NCI-H510A (cell line): ENCODE measurements at places on chromosomes 5 and 9.

DNA sequence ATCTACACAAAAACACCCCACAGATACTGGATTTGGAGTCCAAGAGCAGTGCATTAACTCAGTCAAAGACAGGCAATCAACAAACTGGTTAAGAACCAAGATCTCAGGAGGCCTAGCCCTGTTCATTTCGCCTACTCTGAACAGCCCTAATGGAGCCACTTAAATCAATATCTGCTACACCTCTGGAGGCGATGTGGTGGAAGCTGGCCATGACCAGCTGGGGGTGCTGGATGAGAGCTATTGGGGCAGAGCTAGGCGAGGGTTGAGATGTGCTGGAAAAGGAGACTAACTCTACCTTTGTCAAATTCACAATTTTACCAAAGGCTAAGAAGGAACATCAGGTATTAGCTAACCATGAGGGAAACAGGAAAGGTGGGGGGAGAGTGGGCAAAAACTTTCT lies 23.3 kb upstream of the ARSB start:
- DNase-seq = no peak

DNA sequence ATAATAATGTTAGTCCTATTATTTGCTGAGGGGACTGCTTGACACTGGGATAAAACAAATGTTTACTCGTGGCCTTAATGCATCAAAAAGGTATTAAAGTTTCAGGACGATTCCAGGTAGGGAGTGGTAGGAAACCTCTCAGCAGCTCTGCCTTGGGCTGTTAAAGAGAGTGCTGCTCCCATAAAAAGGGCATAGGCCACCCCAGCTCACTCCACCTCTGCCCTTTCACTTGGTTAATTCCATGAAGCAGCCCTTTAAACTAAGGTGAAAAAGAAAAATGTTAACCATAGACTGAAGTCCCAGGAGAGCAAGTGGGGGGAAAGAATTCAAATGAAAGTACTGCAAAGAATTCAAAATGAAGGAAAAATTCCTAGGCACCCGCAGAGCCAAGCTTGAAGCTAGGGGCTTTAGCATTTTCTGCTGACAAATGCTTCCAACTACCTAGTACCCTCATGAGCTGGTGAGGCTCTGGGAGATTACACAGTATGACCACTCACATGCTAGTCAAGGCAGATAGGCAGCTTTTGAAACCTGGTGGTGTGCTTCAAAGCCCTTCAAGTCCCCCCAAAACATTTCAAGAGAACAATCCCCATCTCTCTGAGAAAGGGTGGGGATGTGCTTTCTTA lies 8.5 kb downstream of the KLF9 start:
- no peak for DNase-seq

- no peak for DNase-seq
Measured at GRCh38 chr9:73168298-73168934, 16.8 kb downstream of the ANXA1 start.

- no peak for DNase-seq
Measured at GRCh38 chr9:12503606-12504122, 189.5 kb upstream of the TYRP1 start.

- no peak for DNase-seq
Measured at GRCh38 chr5:31701642-31702299, 62.8 kb downstream of the PDZD2 start.

DNA sequence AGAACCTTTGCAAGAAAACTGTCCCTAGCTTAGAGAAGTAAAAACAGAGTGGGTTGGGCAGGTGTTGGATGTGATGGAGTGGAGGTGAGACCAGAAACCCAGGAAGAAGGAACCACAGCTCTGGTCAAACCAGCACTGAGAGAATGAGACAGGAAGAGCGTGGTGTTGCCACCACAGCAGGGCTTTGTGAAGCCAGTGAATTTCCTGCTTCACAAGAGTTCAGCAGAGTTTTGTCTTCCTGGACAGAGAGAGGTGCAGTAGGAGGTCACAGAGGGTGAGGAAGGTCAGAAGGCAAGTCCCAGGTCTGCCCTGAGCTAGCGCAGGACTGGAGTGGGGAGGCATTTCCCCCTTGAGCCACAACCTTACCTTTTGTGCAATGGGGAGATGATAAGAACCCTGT lies 2306.2 kb upstream of the ACO1 start:
- DNase-seq = no peak

DNA sequence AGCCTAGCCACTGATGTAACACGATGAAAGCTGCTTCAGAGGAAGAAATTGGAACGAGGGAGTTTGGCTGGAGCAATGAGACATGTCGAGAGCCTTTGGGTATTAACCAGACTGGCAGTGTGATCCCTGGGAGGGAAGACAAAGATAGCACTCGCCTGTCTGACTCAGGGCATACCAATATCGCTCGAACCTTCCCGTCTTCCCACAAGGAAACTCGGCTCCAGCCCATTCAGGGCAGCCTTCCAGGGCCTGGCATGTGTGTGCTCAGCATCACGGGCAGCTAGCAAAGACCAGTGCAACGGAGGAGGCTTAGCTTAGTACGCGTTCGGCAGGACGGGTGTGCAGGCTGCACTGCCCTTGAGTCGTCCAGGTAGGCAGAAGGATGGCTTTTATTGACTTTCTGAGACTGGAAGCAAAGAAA lies 356.9 kb upstream of the WWC1 start:
- DNase-seq = no peak

DNA sequence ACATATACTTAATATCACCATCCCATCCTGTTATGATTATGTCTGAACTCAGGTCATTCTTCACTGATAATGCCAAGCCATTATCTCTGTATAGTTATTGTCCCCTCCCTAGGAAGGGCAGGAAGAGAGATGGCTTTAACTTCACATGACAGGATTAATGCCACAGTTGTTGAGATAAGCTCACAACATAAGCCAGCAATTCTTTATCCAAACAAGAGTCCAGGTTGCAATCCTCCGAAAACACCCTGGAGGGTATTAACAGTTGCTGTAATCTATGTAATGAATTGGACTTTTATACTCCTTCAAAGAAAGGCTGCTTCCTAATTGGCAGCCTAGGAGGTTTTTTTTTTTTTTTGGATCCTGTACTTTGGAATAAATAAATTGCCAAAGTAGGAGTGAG lies 779.4 kb downstream of the SEMA5A start:
- no peak for DNase-seq

- DNase-seq = no peak
Measured at GRCh38 chr5:159337016-159337955, 7.0 kb upstream of the IL12B start.

DNA sequence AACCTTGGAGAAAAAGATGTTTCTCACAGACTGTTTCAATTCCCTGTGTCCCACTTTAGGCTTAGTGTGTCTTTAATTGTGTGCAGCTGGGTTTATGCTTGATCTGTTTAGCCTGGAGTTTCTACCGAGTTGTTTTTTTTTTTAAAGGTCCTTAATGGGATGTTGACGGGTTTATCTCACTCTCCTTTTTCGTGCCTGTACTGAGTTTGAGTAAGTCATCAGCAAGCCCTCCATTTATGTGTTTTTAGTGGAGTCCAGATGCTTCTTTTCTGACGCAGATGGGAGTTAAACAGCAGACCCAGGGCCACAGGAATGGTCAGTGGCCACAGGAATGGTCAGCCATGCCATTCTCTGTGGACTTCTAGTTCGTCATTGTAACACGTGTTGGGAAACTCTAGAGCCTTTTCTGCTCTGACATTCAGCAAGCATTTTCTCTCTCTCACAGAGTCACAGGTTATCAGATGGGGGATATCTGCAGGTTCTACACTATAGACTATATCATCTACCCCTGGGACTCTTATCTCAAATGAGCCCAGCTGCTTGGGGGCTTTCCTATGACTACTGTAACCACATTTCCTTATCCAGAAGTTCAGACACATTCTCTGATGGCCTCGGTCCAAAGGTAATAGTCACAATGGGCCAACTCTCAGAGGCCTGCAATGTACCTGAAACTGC lies 190.5 kb downstream of the TTLL11 start:
- DNase-seq = no peak

DNA sequence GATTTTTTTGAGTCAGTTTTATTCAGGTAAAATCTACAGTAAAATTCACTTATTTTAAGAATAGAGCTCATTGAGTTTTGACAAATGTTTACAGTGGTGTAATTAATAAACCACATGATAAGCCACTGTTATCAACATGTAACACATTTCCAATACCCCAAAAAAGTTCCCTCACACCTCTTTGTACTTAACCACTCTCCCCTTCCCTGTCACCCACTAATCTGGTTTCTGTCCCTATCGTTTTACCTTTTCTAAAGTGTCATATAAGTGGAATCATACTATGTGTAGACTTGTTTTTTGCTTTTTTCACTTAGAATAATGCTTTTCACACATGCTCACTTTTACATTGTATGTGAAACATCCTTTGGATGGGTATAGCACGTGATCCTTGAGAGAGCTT lies 127.2 kb downstream of the KDM4C start:
- DNase-seq = no peak

DNA sequence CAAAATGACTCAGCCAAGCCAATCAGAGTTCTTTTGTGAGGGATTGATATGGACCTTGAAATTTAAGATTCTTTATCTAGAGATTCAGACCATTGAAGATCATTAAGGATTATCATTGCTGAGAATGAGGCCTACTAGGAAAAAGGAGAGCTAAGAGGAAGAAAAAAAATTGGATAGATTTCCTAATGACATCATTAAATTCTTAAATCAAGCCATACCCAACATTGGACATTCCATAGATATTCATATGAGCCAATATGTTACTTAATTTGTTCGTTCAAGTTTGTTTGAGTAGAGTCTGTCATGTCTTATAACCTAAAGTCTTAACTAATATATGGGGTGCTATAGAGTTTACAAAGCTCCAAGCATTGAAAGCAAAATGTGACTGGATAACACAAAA lies 727.9 kb upstream of the SEMA6A start:
- no peak for DNase-seq

DNA sequence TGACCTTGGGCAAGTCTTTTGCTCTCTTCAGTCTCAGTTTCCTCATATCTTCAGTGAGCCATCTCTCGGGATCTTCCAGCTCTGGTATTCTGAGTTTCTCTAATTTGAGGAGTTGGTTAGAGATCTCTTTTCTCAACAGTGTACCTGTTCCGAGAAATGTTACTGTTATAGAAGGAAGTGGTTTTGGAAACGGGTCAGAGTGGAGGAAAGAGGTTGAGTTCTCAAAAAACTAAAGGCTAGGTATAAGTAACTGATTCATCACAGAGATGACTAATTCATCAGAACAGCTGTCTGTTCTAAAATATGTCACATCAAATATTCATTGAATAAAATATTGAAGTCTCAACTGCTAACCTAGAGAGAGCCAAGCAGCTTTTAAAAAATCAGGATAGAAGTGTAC lies 106.6 kb downstream of the PALM2AKAP2 start:
- DNase-seq = no peak

DNA sequence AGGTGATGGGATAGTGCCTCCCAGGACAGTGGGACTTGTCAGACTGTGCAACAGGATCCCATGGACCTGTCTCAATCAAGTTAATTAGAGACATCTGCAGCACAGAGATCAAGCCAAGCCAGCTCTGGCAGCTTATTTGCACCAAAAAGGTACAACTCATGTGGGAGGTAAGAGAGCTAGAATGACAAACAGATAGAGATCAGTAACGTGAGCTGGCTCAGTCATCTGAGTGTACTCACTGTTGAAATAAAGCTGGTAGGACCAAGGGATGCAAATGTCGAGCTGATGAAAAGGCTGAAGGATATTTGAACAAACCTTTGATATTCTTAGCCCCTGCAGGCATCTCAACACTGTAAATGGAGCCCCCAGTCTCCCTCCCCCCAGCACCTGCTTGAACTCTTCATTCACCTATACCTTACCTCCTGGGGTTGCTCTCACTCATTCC lies 198.1 kb downstream of the EFNA5 start:
- no peak for DNase-seq

- no peak for DNase-seq
Measured at GRCh38 chr9:134399435-134400056, 73.3 kb downstream of the RXRA start.

GRCh38 chr9:36793277-36793676 lies 220.6 kb downstream of the MELK start:
- no peak for DNase-seq

DNA sequence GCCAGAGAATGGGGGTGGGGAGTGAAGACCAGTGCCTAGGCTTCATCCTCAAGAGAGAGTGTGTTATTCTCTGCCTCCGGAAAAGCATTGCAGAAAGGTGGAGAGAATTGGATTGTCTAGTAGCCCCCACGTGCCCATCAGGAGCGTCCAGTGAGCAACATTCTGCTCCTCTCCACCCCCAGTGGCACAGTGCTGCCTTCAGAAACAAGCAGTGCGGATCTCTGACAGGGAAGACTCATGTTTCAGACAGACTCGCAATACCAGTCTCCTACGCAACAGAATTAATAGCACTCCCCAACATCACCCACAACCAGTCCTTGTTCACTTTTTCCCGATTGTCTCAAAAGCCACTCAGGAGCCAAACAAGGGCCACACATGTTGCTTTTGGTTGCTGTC lies 14.9 kb upstream of the CEL start:
- no peak for DNase-seq

- DNase-seq = no peak
Measured at GRCh38 chr9:88663771-88664419, 128.9 kb downstream of the NXNL2 start.

DNA sequence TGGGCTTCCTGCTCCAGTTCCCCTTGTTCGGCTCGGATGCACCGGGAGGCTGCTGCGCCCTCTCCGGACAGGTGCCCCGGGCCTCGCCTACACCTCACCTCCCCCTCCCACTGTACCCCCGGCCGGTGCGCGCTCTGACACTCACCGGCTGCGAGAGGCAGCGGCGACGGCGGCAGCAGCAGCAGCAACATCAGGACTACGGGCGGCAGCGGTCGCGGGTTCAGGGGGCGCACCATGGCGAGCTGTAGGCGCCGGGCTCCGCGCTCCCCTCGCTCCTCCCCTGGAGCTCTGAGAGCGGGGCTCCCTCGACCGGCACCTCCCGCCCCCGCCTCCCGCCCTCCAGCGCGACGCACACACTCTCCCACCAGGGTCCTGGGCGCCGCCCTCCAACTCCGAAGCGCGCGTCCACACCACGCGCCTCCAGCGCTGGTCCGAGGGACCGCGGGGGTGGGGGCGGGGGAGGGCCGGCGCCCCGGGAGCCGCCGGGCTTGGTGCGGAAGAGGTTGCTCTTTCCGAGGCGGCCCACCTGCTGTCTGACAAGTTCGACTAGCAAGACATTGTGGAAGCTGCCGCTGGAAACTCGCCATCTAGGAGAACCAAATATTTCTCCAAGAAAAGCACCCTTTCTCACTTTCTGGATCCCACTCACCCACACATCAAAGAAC lies at the start of gene GFRA3:
Gene GFRA3, minus strand, starts transcription at position 433 of the 665 bp plus-strand sequence. Its CDS starts 197 bp downstream, at position 236.
- DNase-seq = no peak

DNA sequence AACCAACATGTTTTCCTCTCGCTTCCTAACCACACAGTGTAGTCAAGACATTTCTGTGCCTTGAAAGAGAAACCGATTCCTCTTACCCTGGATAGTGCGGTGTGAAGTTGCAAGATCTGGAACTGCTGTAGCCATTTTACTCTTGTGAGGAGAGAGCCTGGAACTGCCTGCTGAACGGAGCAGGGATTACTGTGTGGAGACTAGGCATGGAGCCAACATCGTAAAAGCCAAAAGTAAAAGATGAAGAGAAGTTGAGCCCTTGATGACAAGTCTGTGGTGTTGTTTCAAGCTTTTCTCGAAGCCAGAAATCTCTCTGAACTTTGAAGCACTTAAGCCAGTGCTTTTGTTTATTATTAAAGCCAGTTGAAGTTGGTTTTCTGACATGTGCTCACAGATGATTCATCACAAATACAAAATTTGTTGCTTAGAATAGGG lies 110.1 kb upstream of the GRIN3A start:
- no peak for DNase-seq

GRCh38 chr5:156942064-156942463 lies 21.0 kb downstream of the TIMD4 start:
- no peak for DNase-seq

GRCh38 chr5:137496919-137497318 lies 2.2 kb downstream of the SPOCK1 start:
- DNase-seq = no peak

GRCh38 chr5:91296674-91297143 lies 86.4 kb downstream of the ARRDC3 start:
- no peak for DNase-seq
